ENCODE measurements at places on chromosomes 4 and X.
A peak's percentile ranks its signal among the peaks of the same experiment; 100 is the strongest.

- DNase-seq: no peak
These were observed 8.5 kb upstream of the LHFPL1 start for GRCh38 chrX:112688242-112688641.

DNA sequence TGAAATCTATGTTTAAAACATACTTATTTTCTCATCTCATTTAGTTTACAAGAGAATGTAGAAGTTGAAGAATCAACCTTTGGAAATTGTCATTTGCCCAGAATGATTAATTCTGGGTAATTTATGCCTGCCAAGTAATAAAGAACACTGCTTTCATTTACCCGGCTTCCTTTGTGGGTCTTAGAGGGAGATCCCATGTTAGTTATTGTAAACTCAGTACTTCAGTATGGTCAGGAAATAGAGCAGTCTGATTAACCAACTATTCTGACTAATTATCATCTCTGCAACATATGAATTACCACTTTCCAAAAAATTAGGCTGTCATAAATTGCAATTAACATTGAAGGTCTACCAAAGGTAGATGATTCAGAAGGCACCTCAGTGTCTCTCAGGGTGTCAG is 324.5 kb downstream of the HNRNPD start:
- DNase-seq: no peak

- DNase-seq: no peak
These were observed 19.8 kb downstream of the MXRA5 start for GRCh38 chrX:3326681-3327080.

DNA sequence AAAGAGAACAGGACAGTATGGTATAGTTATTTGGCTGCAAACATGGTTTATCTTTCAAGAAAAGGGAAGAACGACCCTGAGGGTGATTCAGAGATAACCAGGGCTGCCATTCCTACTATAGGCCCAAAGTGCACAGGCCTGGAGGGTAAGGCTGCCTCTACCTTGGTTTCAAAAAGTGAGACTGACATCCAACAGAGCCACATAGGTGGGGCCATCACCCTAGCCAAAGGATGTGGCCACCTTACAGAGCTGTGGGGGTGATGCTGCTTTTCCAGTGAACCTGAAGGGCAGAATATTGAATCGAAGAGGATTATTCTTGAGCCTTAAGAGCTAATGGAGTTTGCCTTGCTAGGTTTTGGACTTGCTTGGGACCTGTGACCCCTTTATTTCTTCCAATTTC is 15.7 kb downstream of the SH2D1A start:
- no peak for DNase-seq

GRCh38 chr4:130591091-130591490 is 1495.1 kb downstream of the C4orf33 start:
- DNase-seq: no peak

- no peak for DNase-seq
These were observed 247.0 kb downstream of the C4orf33 start for GRCh38 chr4:129342819-129343408.

DNA sequence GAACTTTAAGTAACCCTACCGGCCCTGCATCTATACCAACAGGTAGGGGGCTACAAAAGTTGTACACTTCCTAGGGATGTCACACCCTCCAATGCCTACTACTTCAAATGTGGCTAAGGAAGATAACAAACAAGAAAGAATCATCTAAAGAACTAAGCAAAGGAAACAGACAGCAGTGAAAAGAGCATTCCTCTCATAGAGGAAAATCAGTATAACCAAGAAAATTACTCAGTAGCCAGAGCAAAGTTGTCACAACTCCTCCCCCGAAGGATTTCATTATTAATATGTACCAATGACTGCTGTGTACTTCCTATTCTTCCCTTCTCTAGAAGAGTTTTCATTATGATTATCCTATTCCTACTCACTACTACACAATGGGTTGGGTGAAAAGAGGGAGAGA is 12.6 kb downstream of the ANKRD17 start:
- no peak for DNase-seq

DNA sequence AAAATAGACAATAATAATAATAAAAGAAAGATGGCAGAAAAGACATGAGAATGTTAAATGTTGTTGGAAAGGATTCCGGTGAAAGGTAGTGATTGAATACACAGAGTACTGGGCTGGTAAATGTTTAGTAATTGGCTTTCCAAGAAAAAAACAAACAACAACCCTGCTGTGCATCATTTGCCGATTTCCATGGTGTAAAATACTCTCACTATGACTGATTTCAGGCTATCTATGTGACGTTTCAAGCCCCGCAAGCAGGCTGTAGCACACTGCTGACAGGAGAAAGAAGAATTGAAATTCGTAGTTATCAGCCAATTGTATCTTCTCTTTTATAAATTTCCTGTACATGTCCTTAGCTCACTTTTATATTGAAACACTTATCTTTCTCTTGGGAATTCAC is 13.6 kb upstream of the SEPTIN6 start:
- DNase-seq: no peak

DNA sequence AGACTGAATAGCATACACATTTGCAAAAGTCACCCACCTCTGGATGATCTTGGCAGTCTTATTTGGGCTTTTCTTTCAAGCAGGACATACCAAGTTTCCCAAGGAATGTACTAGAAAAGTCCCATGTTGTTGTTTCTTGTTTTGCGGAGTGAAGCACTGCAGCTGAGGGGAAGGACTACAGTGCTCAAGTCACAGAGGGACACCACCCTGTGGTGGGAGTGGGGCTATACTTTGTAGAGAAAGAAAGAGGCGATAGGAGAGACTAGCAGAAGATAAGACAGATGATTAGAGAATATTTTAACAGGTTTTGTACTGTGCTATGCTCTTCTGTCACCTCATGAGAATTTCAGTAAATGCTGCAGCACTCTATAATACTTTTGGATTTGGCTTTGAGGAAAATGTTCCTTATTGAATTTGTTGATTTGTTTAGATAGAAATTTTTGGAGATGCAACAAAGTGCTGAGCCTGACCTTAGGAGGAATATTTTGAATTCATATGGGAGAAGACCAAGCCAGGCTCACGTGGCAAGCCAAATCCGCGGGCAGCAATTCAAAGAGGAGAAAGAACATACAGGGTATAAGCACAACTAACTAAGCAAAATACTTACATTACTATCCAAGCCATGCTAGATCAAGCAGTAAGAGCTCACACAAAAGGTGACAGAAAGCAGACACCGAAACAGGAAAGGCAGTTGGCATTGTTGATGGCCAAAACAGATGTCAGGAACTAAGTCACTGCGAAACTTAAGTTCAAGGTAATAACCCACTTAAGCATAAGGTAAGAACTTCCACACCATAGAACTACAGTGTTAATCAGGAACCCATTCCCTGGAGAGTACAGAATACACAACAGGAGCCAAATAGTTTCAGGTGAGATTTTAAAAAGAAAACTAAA is 280.3 kb upstream of the INTU start:
- no peak for DNase-seq

DNA sequence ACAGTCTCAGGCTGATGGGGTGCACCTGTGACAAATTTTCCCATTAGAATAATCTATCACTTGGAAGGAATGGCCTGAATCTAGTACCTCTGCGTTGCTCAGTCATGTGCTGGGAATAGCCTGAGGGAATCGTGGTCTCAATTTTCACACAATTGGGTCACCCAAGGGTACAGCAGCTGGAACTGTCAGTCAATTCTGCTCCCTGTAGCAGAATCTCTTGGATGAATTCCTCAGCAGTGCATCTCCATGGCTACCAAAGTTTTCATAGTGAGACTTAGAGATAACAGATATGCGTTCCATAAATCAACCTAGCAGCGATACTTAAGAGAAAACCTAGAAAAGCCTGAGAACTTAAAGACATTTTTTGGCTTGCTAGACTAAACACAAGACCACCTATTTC is 288.7 kb upstream of the CTSO start:
- no peak for DNase-seq

DNA sequence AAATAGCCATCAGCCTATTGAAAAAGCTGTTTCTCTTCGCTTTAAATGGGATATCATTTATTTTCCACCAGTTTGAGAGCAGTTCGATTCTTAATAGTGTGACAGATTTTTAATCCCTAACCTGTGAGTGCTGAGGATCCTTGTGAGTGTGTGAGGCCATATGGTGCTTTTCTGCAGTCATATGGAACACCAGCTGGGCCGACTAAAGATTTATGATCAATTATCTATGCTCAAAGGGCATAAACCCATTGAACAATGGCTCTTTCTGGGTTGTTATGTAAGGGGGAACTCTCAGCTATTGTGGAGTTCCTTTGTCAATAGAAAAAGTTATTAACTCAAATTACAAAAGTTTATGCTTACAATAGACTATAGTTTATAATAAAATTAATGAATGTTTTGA is 1003.6 kb downstream of the FAT4 start:
- no peak for DNase-seq

- no peak for DNase-seq
These were observed 25.7 kb upstream of the TRPC3 start for GRCh38 chr4:121977251-121978171.

GRCh38 chr4:183380901-183381300 is 58.7 kb upstream of the CLDN24 start:
- DNase-seq: no peak

- no peak for DNase-seq
These were observed 112.5 kb upstream of the ZFP42 start for GRCh38 chr4:187883049-187883448.

GRCh38 chr4:35772291-35772690 is 472.0 kb downstream of the ARAP2 start:
- DNase-seq: no peak

DNA sequence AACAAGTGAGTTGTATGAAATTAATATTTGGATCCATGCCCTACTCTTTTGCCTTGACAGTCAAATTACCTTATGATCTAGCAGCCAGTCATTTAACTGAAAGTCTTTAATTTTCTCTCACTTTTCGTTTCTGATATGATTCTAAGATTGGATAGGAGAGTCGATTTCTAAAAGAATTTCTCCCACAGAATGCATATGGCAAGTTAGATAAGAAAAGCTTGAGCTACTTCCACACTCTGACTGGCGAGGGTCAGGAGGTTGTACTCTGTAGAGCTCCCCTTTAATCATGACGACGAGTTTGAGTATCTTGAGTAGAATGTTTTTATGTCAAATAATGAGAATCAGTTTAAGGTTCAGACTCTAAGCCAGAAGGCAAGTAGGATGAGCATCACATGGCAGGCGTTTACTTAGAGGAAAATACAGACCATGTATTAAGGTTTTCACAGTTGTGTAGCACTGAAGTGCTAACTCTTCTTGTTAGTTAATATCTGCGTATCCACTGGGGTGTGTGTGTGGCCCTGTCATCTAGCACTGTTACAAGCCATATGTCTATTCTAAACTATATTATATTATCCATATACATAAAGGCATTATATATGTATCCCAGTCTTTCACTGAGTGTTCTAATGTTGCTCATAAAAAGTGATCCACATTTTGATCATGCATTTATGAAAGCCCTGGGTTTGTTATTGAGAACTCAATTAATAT is 37.8 kb downstream of the LRP2BP start:
- DNase-seq: no peak

- no peak for DNase-seq
These were observed 175.7 kb upstream of the TBC1D9 start for GRCh38 chr4:140931911-140932310.

DNA sequence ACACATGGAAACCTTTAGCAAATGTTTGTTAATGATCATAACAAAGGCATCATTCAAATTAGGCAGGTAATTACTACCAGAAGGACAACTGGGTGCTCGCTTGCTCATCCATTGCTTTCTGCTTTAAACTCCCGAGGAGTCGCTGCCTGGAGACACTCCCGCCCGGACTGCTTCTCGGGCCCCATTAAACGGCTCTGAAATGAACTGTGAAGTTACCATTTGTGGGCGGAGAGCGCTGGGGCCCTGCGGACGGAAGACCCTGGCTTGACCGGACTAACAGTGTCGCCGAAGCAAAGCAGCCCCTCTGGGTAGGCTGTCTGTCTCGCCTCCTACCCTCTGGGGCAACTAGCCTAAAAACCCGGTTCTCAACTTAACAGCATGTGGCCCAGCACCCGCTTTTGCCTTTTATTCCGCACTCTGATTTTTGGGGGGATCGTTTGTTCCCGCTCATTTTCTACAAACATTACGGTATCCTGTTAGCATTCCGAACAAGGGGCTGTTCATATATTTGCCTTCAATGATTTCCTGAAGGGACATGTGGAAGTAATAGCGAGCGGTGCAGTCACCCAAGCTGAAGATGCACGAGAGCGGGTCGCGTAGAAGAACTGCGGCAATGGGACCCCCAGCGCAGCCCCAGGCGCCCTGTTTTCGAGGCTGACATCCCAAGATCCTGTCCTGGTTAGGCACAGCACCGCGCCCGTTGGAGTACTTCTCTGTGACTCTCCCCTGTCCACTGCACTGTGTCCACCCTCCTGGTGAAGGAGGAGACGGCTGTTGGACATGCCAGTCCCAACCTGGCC is 1.6 kb upstream of the PDGFRA start:
- peak; percentile 71 for DNase-seq

DNA sequence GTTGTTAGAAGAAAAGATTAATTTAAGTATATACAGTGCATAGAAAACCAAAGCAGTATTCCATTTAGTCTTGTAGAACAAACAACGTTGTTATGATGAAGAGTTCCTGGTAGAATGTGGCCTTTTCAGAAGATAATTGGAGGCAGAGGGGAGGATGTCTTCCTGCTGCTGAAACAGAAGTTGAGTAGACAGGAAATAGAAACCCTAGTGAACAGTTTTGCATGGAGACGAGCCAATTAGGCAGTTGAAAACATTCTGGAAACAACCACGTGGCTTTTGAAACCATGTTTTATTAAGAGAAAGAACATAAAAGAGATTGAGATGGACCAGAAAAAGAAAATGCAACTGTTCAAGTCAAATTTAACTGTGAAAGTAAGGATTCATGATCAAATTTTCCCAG is 325.2 kb downstream of the CAMK2D start:
- no peak for DNase-seq

GRCh38 chr4:5463361-5463760 is 245.0 kb downstream of the EVC2 start:
- no peak for DNase-seq

DNA sequence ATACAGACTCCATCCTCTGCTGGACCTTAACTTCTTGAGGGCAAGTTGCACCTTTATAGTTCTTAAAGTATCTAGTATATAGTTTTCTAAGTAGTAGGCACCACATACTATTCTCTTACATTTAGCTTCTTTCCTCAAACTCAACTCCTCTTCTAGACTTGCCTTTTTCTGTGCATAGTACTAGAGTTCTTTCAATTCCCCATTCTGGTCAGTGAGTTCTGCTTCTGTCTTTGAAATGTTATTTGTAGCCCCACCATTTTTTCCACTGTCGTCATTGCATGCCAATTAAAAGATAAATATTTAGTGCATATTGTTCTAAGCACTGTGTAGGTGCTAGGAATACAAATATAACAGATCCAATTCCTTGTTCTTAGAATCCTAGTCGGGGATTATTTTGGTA is 31.6 kb downstream of the CDKL5 start:
- no peak for DNase-seq
